Stimulated activated CD8-positive, alpha-beta memory T cell treated with anti-CD3 and anti-CD28 coated beads, Interleukin-4, amount 100 ng/mL, for 48 hours (primary cell): ENCODE measurements at places on chromosomes 2 and 18.
A peak's percentile ranks its signal among the peaks of the same experiment; 100 is the strongest.

DNA sequence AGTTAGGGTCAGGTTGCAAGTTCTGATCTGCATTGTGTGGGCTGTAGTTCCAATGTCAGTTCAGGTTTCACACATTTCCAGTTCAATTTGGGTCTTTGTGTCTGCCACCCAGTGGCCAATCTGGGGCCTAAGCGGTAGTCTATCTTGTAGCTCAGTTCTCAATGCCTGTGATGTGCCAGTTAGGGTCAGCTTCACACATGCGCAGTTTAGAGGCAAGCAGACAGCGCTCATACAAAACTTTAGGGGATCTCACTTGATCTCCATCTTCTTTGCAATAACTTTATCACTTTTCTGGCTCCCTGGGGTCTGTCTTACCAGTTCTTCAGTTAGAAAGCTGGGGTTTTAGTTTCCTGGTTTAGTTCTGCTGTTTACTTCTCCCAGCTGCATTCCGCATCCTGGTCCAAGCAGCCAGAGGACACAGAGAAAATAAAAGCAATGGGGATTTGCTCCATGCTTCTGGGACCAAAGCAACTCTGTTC is 11.0 kb upstream of the ZNF24 start:
- peak; percentile 55 for DNase-seq

- no peak for DNase-seq
Observed at GRCh38 chr2:148978026-148978685, 60.3 kb upstream of the LYPD6B start.

- no peak for DNase-seq
Observed at GRCh38 chr2:207903236-207903635, 122.1 kb downstream of the PLEKHM3 start.

DNA sequence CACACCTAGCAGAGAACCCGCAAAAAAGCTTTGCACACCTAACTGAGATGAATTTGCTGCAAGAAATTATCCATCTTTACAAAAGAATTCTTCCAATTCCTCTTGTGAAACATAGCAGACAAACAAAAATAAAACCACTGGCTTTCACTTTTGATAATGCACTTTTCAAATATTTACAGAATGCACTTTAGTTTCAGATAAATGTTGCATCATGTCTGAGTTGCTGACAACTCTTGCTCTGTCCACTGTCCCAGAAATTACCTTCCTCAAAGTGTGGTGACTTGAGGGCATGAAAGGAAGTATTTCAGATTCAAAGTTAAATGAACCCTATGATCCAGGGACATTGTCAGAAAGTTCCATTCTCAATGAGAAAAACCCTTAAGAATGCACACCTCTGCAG is 256.2 kb upstream of the PARD3B start:
- DNase-seq = no peak

- no peak for DNase-seq
Observed at GRCh38 chr18:37922162-37922561, 356.6 kb upstream of the CELF4 start.

DNA sequence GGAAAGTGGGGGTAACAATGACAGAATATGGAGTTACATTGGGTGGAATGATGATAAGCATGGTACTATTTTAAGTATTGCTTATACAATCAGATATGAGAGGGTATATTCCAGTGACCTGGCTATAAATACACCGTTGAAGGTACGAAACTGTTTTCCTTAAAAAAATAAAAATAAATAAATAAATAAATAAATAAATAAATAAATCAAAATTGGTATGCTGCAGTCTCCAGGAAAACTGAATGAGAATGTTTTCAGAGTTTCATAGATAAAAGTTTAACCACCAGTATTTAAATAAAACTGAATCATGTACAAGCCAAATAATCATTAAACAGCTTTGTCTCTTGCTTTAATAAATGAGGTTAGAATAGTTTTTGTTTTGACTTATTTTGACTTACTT is 71.4 kb downstream of the METTL8 start:
- DNase-seq = no peak

DNA sequence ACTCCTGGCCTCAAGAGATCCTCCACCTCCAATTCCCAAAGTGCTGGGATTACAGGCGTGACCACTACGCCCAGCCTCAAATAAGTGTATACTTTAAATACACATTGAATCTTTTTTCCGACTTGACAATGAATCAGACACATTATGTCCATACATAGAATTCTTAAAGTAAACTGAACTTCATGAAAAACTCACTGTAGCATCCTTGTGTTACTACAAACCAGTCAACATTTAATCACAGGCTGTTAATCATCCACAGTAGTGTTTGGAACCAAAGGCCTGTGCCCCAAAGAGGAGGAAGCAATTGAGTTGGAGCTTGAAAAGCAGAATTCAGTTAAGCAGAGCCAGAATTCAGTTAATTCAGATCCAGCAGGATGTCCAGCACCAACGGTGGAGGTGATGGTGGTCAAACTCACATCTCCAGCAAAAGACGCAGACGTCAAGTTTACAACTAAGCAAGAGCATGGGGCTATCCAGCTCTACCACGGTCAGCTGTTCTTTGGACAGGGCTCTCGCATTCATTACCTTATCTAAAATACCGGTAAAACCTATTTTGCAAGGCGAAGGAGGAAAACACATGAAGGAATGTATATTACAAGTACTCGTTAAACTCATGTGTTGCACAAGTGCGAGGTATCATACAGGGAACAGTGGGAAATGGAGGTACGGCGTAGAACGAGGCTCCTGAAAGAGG is 1.2 kb downstream of the SLC39A6 start:
- no peak for DNase-seq
